ENCODE measurements at places on chromosomes 4 and X.
A peak's percentile ranks its signal among the peaks of the same experiment; 100 is the strongest.

DNA sequence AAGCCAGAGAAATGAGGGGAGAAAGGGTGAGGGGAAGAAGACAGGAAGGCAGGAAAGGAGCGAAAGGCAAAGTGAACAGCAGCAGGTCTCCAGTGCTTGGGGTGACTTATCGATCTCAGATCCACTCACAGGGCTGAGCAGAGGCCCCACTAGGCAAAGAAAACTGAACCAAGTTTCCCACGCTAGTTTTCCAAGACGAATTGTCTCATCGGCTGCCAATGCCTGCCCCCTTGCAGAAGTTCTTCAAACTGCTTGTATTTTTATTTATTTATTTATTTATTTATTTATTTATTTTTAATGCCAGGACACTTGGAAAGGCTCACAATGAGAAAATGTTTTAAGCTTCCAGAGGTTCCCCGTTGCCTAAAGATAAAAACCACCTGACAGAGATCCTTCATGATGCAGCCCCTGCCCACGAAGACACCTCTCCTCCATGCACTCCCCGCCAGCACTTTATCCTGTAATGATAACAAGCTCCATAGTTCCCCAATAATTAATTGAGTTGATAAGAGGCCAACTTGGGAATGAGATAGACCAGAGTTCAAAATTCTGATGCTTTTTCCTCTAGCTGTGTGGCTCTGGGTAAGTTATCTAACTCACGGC is 43.2 kb downstream of the QDPR start:
- DNase-seq = no peak

DNA sequence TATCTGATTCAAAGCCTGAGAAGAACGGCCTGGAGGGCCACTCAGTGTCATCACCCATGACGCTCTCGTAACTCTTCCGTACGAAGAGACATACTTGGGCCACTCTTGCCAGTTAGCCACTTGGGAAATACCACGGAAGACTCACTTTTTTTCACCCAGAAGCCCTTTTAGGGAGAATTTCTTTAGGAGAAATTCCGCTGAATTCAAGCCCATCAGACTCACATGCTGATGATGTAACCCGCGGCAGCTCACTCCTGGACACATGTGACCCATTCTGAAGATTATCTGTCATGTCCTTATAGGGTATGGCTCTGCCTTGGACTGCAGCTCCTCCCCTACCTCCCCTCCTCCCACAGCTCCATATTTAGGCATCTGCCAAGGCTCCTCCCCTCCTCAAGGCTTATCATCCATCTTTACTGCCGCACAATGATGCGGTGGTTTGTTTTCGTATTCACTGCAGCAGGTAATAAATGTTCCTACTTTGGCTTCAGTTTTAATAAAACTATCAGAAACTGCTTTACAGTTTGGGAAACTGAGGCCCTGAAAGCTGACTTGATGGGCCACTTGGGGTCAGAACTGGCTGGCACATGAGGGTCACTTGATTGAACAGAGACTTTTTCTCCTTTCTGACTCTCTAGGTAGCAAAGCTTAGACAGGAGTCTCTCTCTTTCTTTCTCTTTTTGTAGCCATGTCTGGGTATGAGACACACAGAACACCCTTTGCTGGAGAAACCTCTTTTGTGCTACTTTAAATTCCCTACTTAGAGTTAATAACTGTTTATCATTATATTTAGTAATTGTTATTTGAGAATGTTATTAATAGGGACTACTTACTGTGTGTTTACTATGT is 42.1 kb downstream of the RHOH start:
- peak; percentile 51 for DNase-seq

DNA sequence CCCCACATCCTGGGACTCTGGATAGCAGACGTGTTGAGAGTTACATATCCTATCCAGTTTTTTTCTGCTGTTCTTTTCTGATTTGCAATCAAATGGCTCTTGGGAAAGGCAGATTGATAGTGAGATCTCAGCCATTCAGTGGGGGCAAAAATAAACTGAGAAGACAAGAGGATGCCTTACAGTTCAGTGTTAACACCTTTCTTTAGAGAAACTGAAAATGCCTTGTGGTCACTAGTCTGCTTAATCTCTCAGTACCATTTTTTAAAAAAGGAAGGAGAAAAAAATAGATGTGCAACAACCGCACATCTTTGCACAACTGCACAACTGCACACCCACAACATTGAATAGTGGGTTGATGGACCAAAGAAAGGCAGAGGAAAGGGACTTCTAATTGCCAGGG is 109.3 kb downstream of the ARHGEF9 start:
- no peak for DNase-seq

GRCh38 chr4:58465031-58465430 is 1354.8 kb upstream of the IGFBP7 start:
- DNase-seq = no peak

- DNase-seq = no peak
Measured at GRCh38 chr4:185771711-185772390, 40.1 kb downstream of the SORBS2 start.

DNA sequence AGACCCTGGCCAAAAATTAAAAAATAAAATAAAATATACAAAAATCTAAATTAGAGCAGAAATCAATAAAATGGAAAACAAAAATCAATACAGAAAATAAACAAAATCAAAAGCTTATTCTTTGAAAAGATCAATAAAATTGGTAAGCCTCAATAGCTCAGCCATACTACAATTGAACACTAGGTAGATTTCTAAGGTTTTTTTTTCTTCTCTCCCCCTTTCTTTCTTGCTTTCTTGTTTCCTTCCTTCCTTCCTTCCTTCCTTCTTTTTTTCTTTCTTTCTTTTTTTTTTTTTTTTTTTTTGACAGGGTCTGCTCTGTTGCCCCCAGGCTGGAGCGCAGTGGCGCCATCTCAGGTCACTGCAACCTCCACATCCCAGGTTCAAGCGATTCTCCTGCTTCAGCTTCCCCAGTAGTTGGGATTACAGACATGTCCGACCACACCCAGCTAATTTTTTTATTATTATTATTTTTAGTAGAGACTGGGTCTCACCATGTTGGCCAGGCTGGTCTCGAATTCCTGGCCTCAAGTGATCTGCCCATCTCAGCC is 23.4 kb upstream of the PPP3CA start:
- no peak for DNase-seq

DNA sequence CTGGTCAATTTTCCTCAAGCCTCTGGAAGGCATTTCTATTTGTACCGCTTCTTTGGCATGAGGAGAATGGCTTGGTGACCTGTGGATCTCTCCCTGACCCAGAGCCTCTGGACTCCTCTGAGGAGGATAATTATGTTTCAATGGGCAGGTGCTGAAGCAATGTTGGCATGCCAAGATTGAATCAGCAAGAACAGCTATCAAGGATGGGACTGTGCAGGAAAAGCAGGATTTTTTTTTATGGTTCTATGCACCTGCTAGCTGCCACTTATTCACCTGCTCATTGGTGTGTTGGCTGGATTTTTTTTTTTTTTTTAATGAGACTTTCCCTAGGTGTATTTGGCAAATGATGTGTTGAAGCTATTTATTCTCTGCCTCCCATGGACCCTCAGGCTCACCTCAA is 821.2 kb downstream of the RPA4 start:
- DNase-seq = no peak

GRCh38 chrX:10847333-10847732 is 226.9 kb upstream of the MID1 start:
- DNase-seq = no peak

All from stimulated activated CD8-positive, alpha-beta memory T cell treated with anti-CD3 and anti-CD28 coated beads, Interleukin-7, amount 100 ng/mL, for 1 hour (primary cell).